HCT116 (cell line): ENCODE measurements at places on chromosomes 12 and 14. TPM values are rescaled to one million over a fixed set of nuclear protein-coding genes. Genes with fewer than 3 reads are reported as not detected.

DNA sequence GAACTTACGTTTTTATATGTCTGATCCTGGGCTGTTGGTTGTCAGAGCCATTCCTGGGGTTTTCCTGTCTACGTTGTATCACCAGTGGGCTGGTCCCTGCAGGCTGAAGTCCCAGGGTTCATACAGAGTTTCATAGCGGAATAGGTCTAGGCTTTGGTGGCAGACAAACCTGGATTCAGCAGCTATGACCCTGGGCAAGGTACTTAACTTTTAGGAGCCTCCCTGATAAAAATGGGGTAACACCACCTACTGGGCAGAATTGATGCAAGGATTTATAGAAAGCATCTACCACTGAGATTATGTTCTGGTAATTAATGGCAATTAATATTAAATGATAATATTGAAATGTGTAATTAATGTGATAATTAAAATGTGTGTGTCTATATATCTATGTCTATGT is 141.2 kb downstream of the SYNE2 start:
- H3K36me3 ChIP-seq = peaks cover 9% of the 10 kb centered on the region; the same call in 1 of the 2 replicates
- no peak overlapping the region for H3K4me3 ChIP-seq
- no peaks in the 10 kb centered on the region for H3K4me1 ChIP-seq

DNA sequence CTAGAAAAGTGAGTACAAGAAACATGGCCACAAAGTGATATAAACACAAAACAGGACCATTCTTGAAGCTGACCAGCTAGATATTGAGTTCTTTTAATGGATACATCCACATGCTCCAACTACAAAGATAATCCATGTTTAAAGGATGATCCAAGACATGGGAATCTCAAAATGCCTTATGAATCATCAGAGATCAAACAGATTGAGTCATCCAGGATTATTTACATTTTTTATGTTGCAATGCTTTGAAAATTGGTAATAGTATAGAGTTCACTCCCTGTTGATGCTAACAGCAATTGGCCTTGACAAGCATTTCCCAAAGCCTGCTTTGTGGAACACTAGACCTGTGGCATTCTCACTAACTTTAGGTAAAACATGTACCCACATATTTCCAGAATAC is 293.0 kb upstream of the TBX3 start:
- no peak overlapping the region for H3K27ac ChIP-seq
- no peaks in the 10 kb centered on the region for H3K36me3 ChIP-seq
- H3K4me3 ChIP-seq = no peak overlapping the region
- no peaks in the 10 kb centered on the region for H3K27me3 ChIP-seq
- no peaks in the 10 kb centered on the region for H3K4me1 ChIP-seq

- no peak overlapping the region for H3K27ac ChIP-seq
- no peak for DNase-seq
- H3K4me3 ChIP-seq = no peak overlapping the region
- H3K27me3 ChIP-seq = no peaks in the 10 kb centered on the region
- H3K36me3 ChIP-seq = no peaks in the 10 kb centered on the region
Measured at GRCh38 chr14:64232095-64232838, 61.9 kb downstream of the ESR2 start.

GRCh38 chr12:131986910-131987309 is 37.2 kb downstream of the EP400 start:
- H3K27ac ChIP-seq = no peak overlapping the region
- DNase-seq = no peak
- no peaks in the 10 kb centered on the region for H3K4me1 ChIP-seq
- H3K4me3 ChIP-seq = no peak overlapping the region

GRCh38 chr12:85923767-85924331 is 49.8 kb downstream of the NTS start:
- H3K27me3 ChIP-seq = no peaks in the 10 kb centered on the region
- H3K4me1 ChIP-seq = no peaks in the 10 kb centered on the region
- peak; percentile 21 for DNase-seq
- H3K4me3 ChIP-seq = no peak overlapping the region
- H3K27ac ChIP-seq = no peak overlapping the region
- H3K36me3 ChIP-seq = no peaks in the 10 kb centered on the region

- H3K27ac ChIP-seq = no peak overlapping the region
- H3K4me3 ChIP-seq = no peak overlapping the region
- no peak for DNase-seq
- H3K27me3 ChIP-seq = peaks cover 5% of the 10 kb centered on the region; the same call in 1 of the 2 replicates
Measured at GRCh38 chr14:23750357-23750756, 114.2 kb downstream of the DHRS2 start.

- no peaks in the 10 kb centered on the region for H3K4me1 ChIP-seq
- H3K27ac ChIP-seq = no peak overlapping the region
- no peak overlapping the region for H3K4me3 ChIP-seq
- H3K27me3 ChIP-seq = no peaks in the 10 kb centered on the region
- no peak for DNase-seq
Measured at GRCh38 chr14:64220466-64220865, 73.7 kb downstream of the ESR2 start.

GRCh38 chr12:47366157-47366556 is 286.4 kb upstream of the AMIGO2 start:
- no peaks in the 10 kb centered on the region for H3K27me3 ChIP-seq
- H3K4me1 ChIP-seq = peaks cover 6% of the 10 kb centered on the region; the same call in 1 of the 2 replicates
- H3K36me3 ChIP-seq = no peaks in the 10 kb centered on the region
- no peak overlapping the region for H3K4me3 ChIP-seq
- H3K27ac ChIP-seq = no peak overlapping the region
- no peak for DNase-seq

- no peak overlapping the region for H3K27ac ChIP-seq
- no peaks in the 10 kb centered on the region for H3K36me3 ChIP-seq
- H3K27me3 ChIP-seq = no peaks in the 10 kb centered on the region
- DNase-seq = peak; percentile 44
Measured at GRCh38 chr12:62438098-62438692, 28.4 kb upstream of the MON2 start.

DNA sequence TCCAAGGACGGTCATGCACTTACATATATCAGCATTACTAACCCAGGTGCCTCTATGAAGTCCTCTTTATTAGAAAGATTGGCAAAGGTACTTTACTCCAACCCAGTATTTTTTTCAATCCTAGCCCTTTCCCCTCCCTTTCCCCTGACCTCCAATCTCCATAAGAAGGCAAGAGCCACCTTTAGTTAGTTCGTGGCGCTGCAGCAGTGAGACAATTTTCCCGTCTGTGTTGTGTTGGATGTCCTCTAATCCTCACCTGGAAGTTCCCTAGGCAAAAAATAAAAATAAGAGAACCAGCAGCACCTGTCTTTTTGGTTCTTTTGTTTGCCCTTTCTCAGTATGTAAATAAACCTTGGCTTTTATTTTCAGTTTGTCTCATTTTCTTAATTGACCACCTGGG is 439.6 kb upstream of the LRFN5 start:
- H3K27me3 ChIP-seq = no peaks in the 10 kb centered on the region
- no peak for DNase-seq
- H3K27ac ChIP-seq = no peak overlapping the region
- H3K36me3 ChIP-seq = no peaks in the 10 kb centered on the region

DNA sequence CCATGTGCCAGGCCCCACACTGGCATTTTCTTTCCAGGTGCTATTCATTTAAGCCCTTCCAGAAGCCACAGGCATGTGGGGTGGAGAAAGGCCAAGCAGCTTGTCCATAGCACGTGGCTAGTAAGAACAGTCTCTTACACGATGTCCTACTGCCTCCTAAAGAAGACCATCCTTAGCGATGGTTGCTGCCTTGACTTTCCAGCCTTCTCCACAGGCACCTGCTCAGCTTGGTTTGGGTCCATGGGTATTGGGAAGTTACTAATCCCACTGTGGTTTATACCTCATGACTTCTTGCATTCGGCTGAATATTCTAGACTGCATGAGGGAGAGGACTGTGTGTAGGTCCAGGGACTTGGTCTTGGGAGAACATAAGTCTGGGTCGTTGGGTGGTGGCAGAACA is 49.2 kb downstream of the NINJ2 start:
- no peak overlapping the region for H3K27ac ChIP-seq
- H3K4me3 ChIP-seq = no peak overlapping the region
- no peak for DNase-seq
- H3K36me3 ChIP-seq = no peaks in the 10 kb centered on the region

DNA sequence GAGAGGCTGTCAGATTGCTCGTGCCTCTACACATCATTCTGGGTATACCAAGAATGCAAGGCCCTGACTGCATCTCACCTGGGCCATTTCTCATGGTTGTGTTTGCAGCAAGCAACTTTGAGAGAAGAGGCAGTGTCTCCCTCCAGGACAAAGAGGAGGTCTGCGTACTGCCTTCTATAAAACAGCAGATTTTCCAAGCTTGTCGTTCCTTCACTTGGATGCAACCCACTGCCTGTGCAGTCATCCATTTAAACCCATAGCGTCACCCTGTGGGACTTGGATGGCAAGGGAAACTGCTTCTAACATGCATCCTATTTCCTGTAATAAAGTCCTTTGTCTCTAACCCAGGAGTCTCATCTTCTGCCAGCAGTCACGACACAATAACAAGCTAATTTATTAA is 1.3 kb downstream of the POMT2 start:
- H3K4me1 ChIP-seq = peaks cover 25% of the 10 kb centered on the region
- H3K27me3 ChIP-seq = no peaks in the 10 kb centered on the region
- DNase-seq = no peak
- no peak overlapping the region for H3K27ac ChIP-seq

DNA sequence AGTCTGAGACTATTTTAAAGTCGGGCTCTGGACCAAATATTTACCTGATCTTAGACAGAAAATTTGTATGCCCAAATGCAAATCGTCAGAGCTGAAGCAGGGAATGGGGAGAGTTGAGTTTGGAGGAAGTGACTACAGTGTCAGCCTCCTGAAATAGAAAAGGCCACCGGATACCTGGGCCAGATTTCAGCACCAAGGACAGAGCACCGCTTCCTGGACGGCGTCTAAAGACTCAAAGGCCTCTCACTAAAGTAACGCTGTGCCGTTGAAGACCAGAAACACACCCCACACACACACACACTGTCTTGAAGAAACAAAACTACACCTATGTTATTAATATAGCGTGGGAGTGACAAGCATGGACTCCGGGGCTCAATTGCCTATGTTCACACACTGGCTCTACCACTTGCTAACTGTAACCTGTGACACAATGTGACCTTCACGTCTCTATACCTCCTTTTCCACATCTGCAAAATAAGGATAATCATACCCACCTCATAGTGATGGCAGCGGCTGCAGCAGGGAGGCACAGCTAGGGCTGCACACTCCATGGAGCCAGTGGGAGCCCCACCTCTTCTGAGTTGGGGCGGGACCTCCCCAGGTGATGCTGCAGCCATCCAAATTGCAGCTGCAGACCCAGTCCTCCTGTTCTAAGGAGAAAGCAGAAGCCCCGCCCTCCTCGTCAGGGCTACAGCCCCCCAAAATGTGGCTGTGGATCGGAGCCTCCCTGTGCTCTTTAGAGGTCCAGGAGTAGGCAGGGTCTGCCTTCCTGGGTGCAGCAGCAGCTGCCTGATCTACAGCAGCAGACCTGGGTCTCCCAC is 35.6 kb downstream of the KRT76 start:
- no peak overlapping the region for H3K27ac ChIP-seq
- no peak overlapping the region for H3K4me3 ChIP-seq
- peak; percentile 4 for DNase-seq
- H3K36me3 ChIP-seq = no peaks in the 10 kb centered on the region
- H3K27me3 ChIP-seq = peaks cover 39% of the 10 kb centered on the region
- H3K4me1 ChIP-seq = no peaks in the 10 kb centered on the region

- DNase-seq = no peak
- no peak overlapping the region for H3K27ac ChIP-seq
- no peaks in the 10 kb centered on the region for H3K27me3 ChIP-seq
- H3K4me1 ChIP-seq = no peaks in the 10 kb centered on the region
Measured at GRCh38 chr14:101098641-101099040, 195.1 kb upstream of the RTL1 start.

DNA sequence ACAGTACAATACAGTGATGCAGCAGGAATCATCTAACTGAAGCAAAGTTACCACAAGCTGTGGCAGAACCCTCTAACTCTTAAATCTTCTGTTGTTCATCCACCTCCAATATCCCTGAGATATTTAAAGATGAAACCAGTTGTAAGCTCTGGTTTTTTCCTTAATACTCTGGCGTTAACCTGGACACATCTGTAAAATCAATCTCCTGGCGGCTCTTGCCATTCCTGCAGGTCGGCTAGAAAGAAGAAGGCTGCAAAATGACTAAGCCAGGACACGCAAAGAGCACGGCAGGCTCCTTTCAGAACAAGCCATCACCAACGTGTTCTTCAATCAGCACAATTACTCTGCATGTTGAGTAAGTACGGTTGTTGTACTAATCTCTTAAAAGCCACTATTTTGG is 309.3 kb downstream of the MED13L start:
- peaks cover 58% of the 10 kb centered on the region for H3K36me3 ChIP-seq
- no peak overlapping the region for H3K4me3 ChIP-seq
- no peaks in the 10 kb centered on the region for H3K27me3 ChIP-seq
- H3K4me1 ChIP-seq = peaks cover 1% of the 10 kb centered on the region; the same call in 1 of the 2 replicates
- no peak overlapping the region for H3K27ac ChIP-seq

DNA sequence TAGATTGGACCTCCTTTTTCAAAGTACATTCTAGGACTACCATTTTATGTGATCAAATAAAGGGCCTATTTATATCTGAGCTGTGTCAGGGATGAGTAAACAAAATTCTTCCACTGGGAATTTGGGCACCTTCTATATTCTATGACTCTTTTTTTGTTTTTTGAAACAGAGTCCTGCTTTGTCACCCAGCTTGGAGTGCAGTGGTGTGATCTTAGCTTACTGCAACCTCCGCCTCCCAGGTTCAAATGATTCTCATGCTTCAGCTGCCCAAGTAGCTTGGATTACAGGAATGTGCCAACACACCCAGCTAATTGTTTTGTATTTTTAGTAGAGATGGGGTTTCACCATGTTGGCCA is 64.8 kb downstream of the DRAM1 start:
- H3K4me1 ChIP-seq = no peaks in the 10 kb centered on the region
- H3K27ac ChIP-seq = no peak overlapping the region
- peaks cover 26% of the 10 kb centered on the region; the same call in 1 of the 2 replicates for H3K27me3 ChIP-seq
- DNase-seq = no peak

- H3K4me1 ChIP-seq = peaks cover 5% of the 10 kb centered on the region; the same call in 1 of the 2 replicates
- no peak overlapping the region for H3K4me3 ChIP-seq
- no peak overlapping the region for H3K27ac ChIP-seq
Measured at GRCh38 chr12:31715283-31715825, 13.5 kb downstream of the AMN1 start.

The TAS2R50 gene
- total RNA-seq = 0.54 TPM

The AHNAK2 gene
- total RNA-seq = 45.0 TPM

The IFNG-AS1 gene
- total RNA-seq = not detected

The TTC9 gene
- 2.4 TPM for total RNA-seq
